Activated naive CD8-positive, alpha-beta T cell treated with anti-CD3 and anti-CD28 coated beads, Interleukin-2, amount 50 U/mL, for 24 hours (primary cell): ENCODE measurements at places on chromosomes 2 and 18.

- DNase-seq: no peak
Measured at GRCh38 chr2:230220347-230220969, 674 bp upstream of the SP110 start.

DNA sequence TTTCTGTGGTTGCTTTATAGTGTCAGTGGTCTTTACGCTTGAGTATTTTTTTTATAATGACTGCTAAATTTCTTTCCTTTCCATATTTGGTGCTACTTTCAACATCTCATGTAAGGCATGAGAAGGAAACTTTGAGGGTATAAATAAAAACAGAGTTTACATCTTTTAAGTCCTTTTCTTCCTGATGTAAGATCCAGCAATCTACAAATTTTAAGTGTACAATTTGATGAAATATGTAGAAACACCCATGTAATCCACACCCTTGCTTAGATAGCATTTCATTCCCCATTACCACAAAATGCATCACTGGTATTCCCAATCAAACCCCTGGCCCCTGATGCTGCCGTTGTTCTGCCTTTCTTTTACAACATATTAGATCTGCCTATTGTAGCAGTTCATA is 769.1 kb downstream of the CCDC85A start:
- no peak for DNase-seq

DNA sequence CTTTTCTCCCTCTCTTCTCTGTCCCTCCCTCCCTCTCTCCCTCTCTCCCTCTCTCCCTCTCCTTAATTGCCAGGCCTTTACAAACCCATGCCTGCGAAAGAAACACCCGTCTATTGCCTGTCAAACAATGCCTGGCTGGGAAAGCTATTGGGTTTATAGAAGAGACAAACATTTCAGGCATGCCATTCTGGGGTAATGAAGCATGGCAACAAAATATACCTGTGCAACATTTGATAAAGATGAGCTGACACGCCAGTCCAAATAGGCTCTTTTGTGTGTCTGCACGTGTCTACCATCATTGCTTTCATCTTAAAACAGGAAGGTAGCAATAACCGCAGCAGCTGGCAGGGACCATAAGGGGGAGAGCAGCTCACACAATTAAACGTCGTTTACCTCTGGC is 282.1 kb downstream of the ZNF516 start:
- no peak for DNase-seq

GRCh38 chr2:67752969-67753368 is 309.8 kb downstream of the C1D start:
- no peak for DNase-seq

DNA sequence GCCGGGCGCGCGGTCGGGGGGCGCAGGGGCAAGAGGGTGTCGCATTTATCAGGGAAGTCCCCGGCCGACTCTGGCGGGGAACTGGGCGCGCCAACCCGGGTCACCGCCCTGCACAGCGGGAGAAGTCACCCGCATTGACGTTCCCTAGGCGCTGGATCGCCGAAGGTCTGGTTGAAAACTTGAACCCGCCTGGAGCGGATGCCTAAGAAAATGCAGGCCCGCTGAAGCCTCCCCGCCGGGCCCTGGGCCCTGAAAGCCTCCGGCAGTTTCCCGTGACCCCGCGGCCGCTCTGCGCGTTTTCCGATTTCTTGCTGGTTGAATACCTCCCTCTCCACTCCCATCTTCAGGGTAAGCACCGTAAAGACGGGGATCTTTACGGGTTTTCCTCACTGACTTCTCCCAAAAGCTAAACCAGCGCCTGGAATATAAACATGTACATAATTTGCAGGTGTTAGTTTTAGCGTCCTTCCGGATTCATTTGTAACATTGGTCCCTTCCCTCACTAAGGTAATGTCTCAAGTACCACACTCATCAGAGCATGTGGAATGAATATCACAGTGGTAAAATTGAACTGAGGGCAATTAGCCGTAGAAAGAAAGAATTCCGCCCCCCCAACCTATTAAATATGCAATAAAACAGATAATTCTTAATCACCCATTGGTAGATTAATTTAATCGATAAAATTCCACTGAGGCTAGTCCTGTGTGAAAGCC is 675 bp upstream of the SPIRE1 start:
- DNase-seq: peak; percentile 27

- no peak for DNase-seq
Measured at GRCh38 chr18:42275138-42275535, 320.1 kb downstream of the PIK3C3 start.

DNA sequence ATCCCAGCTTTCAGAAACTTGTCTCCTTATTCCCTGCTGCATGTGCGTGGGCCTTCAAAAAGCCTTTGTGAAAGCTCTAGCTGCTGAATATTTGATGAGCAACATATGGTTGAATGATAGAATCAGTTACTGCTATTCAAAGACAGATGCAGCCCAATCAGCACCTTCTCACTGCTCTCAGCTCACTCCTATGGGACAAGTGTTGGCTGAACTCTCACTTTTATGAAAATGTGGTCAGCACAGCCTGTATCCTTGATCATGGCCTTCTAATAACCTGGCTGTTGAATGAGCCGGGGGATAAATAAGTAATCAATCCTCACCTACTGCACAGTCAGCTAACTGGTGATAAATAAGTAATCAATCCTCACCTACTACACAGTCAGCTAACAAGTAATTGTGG is 103.2 kb downstream of the PIEZO2 start:
- no peak for DNase-seq

- no peak for DNase-seq
Measured at GRCh38 chr18:26630596-26630995, 82.2 kb upstream of the KCTD1 start.

DNA sequence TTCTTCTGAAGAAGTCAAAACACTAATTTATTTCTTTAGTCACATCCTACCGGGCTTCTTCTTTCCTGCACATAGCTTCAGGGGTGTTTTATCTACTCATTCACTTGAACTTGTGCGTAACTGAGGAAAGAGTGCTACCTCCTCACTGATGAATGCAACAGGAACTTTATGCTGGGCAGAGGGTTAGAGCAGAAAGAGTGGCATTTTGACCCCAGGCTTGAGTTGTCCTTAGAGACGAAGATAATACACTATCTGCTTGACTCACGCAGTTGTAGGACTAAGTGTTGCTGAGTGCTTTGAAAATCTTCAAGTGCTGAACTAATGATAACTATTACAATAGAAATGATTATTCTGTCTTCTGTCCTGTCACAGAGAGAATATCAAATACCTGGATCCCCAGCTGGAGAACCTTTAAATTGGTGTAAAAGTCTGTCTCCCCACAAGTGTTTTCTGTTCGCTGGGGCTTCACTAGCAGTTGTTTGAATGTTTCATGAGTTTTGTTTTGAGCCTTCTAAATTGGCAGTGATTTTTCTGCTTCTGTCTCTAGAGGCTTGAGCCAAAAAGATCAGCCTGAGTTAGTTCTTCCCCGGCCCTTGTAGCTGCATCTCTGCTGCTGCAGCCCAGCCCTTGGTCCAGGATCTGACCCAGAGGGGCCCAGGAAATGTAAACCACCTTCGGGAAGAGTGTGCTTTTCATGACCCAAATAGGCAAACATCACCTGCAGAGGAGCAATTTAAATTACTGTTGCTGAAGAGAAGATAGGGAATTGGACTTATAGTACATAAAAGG is 86.3 kb upstream of the LGALSL start:
- no peak for DNase-seq

GRCh38 chr2:104025295-104025694 is 828.6 kb upstream of the POU3F3 start:
- no peak for DNase-seq

DNA sequence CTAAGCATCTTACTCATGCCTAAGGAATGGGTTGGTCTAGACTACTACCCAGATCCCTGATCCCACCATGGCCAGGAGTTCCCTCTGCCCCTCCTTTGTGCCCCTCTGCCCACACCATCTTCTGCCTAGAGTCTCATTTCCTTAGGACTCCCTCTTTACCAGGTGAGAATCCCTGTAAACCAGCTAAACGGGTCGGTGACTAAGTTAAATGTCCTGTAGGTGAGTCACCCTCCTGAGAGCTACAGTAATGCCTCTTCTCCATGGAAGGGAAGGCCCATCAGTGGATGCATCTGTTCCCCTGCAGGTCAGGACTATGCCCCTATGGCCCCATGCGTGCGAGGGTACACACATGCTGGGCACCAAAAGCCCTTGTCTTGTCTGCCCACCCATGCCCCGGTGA is 25.4 kb downstream of the PTGR3 start:
- no peak for DNase-seq

- no peak for DNase-seq
Measured at GRCh38 chr18:12321333-12321732, 13.3 kb downstream of the TUBB6 start.

DNA sequence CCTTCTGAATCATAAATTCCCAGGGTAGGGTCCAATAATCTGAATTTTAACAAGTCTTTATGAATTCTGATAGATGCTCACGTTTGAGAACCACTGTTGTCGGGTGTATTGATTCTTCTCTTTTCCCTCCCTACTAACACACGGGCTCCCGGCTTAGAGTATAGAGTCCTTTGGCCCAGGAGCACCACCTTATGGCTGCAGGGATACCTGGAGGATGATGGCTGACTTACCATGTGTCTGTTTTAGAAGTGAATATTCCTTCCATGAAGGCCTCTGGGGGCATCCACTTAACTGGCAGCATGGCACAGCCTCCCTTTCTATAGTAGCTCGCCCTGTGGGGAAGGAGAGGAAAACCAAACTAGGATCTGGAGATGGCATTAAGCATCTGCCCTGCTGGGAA is 91.7 kb downstream of the CLIP4 start:
- DNase-seq: no peak

- no peak for DNase-seq
Measured at GRCh38 chr18:50401295-50401694, 26.4 kb downstream of the SKA1 start.

- no peak for DNase-seq
Measured at GRCh38 chr18:48200631-48201336, 208.4 kb downstream of the ZBTB7C start.

GRCh38 chr2:220000080-220000479 is 372.6 kb downstream of the SLC4A3 start:
- no peak for DNase-seq

DNA sequence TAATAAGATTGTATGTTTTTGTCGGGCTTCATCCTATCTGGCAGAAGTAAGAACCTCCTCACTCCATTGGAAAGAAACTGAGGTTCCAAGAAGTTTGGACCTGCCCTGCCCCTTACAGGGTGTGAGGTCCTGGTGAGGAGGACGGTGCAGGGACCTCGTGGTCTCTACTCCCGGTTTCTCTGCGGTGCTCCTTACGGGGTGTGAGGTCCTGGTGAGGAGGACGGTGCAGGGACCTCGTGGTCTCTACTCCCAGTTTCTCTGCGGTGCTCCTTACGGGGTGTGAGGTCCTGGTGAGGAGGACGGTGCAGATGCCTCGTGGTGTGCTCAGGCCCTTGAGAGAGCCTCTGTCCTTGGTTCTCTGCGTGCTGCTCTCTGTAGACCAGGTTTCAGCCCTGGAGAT is 5.2 kb downstream of the CTDP1 start:
- DNase-seq: no peak

- DNase-seq: no peak
Measured at GRCh38 chr18:23020555-23021294, 87.6 kb downstream of the RBBP8 start.

DNA sequence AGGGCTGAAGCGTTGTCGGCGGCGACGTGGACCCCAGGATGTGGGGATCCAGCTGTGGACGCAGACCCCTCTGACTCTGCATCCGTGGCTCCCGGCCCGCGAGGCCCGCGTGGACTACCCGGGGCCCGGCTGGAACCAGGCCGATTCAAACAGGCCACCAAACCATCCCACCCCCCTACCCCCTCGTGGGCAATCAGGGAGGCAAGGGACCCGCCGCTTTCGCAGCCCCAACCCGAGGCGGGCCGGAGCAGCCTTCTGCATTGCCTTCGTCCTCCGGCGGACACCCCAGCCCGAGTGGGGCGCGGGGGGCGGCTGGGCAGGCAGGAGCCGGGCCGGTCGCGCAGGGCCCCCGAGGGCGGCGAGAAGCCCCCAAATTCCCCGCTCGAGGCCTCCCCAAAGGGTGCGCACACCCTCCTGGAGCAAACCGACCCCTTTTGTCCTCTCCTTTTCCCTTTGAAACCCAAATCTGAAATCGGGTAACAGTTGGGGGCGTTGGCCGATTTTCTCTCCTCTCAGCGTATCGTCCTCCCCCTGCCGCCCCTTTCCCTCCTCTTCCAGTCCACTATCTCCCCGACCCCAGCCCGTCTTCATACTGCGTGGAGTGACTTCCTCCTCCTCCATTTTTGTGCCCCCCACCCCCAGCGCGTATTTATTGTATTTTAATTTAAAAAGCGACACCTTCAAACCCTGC is 7.4 kb downstream of the SP9 start:
- DNase-seq: no peak

GRCh38 chr2:210818473-210818872 is 262.1 kb downstream of the CPS1 start:
- DNase-seq: no peak

- no peak for DNase-seq
Measured at GRCh38 chr2:16664052-16664731, 1.4 kb downstream of the CYRIA start.

DNA sequence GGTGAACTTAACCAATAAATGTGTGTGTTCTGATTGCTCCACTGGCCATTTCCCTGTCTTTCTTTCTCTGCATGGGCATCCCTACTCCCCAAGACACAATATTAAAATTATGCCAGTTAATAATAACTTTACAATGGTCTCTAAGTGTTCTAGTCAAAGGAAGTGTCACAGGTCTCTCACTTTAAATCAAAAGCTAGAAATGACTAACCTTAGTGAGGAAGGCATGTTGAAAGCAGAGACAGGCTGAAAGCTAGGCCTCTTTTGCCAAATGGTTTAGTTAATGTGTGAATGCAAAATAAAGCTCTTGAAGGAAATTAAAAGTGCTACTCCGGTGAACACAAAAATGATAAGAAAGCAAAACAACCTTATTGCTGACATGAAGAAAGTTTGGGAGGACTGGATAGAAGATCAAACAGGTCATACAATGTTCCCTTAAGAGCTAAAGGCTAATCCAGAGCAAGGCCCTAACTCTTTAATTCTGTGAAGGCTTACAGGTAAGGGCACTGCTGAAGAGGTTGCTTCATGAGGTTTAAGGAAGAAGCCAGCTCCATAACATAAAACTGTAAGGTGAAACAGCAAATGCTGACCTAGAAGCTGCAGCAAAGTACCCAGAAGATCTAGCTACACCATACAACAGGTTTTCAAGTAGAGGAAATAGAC is 44.0 kb upstream of the ARHGAP15 start:
- DNase-seq: no peak

- no peak for DNase-seq
Measured at GRCh38 chr18:77985526-77986281, 736.1 kb downstream of the GALR1 start.

GRCh38 chr18:59458575-59458974 is 99.5 kb upstream of the LMAN1 start:
- no peak for DNase-seq
